ENCODE measurements at places on chromosomes 1 and 21.

DNA sequence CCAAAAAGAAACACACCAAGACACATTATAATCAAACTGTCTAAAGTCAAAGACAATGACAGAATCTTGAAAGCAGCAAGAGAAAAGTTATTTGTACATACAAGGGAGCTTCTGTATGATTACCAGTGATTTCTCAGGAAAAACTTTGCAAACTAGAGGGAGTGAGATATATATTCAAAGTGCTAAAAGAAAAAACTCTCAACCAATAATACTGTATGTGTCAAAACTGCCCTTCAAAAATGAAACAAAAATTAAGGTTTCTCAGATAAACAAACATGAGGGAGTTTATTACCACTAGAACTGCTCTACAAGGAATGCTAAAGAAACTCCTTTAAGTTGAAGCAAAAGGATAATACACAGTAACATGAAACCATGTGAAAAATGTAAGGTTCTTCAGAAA is 79.4 kb downstream of the LBR start:
- no peak for DNase-seq

- no peak for DNase-seq
Measured at GRCh38 chr1:109644670-109645069, 11.2 kb upstream of the GSTM4 start.

DNA sequence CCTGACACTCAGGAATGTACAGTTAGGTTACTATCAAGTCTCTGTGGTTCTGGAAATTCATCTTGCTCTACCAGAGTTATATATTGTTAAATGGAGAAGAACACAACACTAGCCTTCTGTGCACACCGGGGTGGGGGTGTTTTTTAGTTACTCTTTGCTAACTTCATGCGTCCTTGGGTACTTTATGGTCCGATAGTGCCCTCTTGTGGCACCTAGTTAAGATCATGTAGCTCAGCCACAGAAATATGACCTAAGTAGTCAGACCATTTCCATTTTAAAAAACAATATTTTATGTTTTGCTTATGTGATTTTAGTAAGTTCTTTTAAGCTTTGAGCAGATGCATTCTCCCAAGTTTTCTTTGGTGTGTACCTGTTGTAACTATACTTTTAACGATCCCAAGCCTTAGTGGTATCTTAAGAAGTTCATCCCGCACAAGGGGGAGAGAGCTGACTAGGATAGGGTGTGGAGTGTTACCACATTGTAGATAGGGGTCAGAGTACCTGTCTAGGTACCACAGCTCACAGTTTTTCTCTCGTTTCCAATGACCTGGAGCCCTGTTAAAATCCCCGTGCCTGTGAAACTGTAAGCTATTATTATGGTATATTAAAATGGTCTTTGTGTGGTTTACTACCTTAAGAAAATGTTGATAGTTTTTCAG is 20.6 kb upstream of the SH3D21 start:
- DNase-seq, result peak; percentile 75

DNA sequence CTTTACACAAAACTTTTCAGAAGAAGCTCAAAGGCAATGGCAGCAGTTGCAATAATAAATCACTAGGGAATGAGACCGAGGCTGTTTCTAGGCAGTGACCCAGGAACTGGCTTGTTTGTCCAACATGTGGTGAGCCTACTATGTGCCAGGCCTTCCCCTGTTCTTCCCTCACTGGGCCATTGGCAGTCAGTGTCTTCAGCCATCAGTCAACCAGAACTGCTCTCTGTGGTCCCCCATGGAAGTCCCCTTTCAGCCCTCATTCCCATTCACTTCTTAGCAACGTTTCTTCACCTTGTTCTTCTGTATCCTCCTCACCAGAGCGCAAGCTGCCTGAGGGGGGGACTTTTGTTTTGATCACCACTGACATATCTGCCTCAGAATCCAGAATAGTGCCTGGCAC is 274.1 kb downstream of the RRAGC start:
- no peak for DNase-seq

GRCh38 chr1:183212870-183213269 is 26.8 kb downstream of the LAMC2 start:
- DNase-seq, result no peak

GRCh38 chr1:211752317-211752716 is 76.9 kb upstream of the NEK2 start:
- no peak for DNase-seq

GRCh38 chr1:150194381-150195031 is 41.4 kb downstream of the ANP32E start:
- DNase-seq, result no peak

DNA sequence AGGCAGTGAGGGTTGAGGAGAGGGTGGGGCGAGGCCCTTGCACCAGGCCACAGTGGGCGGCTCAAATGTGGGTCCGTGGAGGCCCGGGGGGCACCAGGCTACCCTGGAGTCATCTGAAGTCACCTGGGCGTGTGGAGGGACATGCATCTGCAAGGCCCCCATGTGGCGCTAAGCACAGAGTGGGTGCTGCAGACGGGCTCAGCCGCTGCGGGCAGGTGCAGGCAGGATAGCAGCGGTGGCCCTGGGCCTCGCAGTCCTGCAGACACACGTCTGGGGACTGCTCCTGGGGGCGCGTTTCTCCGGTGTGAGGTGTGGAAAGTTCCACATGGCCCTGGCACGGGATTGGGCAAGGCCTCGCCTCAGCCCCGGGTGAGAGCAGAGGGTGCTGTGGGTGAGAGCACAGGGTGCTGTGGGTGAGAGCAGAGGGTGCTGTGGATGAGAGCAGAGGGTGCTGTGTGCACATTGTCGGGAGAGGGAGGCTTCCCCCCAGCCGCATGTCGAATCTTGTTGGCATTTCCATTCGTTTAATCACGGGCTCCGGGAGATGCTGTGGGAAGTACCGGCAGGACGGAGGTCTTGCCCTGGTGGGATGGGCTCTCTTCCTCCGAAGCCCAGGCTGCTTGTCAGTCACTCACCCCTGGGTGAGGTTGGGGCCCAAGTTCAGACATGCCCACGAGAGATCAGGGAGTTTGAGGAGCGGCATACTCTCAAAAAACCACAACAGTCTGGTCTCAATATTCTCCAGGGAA is 46.5 kb downstream of the TP73 start:
- DNase-seq, result no peak

DNA sequence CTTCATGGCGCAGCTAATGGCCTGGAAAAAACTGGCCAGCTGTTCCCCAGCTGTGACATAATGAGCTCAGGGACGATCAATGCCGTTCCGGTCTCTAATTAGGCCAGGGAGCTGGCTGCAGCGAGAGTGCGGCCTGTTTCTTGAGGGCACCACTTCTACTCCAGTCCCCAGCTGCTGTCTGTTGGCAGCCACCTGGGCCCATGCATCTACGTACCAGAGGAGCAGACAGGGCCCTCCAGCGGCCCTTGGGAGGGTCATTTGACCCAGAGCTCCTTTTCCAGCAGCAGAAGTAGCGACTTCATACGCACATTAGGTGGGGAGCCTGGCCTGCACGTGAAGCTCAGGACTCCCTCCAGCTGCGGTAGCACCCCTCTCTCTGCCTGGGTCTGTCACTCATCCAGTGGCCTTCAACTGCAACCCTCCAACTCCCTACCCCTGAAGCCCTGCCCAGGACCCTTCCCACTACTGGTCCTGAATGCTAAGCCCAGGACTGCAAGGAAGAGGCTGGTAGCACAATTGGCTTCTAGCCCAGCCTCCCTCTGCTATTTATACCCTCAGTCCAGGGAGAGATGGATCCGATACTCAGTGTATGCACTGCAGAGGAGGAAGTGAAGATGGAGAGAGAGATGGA is 9.1 kb upstream of the GPR61 start:
- DNase-seq, result no peak

DNA sequence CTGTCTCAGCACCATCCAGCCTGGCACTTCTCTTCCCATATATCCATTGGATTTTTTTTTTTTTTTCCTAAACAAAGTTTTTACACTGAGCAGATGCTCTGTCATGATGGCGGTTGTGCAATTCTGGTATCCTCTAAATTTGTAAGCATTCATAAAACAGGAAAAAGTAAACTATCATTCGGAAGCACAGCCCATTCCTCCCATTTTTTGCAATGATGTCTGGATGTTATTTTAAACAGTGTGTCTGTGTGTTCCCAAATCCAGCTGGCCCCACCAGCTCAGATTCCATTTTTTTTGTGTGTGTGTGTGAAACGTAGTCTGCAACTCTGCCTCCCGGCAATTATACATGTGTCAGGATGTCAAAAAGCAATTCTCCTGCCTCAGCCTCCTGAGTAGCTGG is 33.5 kb downstream of the PDPN start:
- no peak for DNase-seq

DNA sequence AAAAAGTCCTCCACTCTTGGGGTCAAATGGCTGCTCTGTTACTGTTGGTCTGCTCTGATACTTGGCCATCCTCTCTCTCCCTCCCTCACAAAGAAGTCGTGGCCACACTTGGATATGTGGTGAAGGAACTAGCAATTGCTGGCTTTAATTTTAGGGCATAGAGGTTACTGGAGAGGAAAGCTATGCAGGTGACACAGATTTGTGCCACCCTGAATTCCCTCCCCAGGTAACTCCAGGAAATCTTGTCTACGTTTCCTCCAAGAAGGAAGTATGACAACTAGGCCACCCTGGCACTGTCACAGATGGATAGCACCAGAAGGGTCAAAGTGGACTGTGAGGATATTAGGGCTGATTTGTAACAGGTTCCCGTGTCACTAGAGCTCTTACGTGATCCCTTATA is 36.0 kb downstream of the XCL2 start:
- DNase-seq, result no peak

DNA sequence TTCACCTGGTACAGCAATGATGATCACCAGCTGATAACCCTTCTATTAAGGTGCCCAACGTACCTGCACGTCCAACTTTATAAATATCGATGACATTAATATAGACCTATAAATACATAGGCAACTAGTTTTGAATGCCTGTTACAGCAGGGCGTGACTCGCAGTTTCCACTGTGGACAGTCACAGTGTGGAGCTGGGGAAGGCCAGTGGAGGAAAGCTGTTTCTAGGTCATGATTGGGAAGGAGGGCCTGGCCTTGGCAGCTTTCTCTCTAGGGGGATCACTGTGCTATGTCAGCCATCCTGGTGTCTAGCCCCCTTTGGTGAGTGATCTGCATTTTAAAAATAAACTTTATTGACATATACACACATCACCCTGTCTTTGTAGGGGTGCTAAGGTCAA is 4.4 kb upstream of the PRDM15 start:
- no peak for DNase-seq

GRCh38 chr1:159591981-159592380 is 4.4 kb downstream of the APCS start:
- DNase-seq, result no peak

DNA sequence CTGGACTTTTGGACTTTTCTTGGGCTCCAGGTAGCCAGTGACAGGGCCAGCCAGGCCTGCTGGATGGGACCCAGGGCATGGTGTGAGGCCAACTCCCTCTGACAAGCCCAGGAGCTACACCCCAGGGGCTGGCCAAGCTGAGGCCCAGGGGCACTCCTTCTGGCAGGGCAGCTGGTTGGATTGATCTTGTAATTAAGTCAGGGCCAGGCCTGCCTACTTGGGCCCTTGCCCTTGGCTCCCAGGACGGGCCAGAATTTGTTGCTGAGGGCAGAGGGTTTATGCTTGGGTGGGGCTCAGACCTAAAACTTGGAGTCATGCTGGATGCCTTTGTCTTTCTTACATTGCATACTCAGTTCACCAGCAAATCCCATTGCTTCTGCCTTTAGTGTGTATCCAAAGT is 20.7 kb downstream of the KCNA2 start:
- DNase-seq, result no peak

DNA sequence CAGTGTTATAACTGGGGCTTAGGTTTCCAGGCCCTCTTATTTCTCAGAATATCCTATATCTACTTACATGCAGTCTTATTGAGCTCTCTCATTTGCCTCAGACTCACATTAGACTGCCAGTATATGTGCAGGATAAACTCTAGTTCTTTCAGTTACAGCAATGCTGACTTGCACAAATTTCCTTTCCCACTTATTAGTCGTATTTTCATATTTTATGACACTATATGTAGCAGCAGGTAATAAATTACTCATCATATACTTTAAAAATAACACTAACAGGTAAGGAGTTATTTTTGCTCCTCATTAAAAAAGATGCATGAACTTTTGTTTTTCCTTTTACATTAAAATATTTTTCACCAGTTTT is 65.7 kb downstream of the GADD45A start:
- DNase-seq, result no peak

GRCh38 chr1:109391626-109392025 is 6.1 kb downstream of the SORT1 start:
- no peak for DNase-seq

DNA sequence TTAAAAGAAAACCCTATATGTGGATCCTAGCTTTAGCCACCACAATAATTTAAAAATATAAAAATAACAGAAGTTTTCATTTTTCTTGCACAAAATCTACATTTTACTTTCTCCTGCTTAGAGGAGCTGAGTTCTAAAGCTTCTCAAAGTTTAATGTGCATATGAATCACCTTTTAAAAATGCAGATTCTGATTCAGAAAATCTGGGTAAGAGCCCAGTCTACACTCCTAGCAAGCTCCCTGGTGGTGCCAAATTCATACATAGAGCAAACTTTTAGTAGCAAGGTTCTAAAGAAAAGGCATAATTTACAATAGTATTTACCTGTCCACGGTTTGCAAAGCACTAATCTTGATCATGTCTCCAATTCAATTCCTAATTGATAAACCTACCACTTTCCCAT is 19.3 kb downstream of the RSBN1 start:
- no peak for DNase-seq

GRCh38 chr1:7808253-7808844 is 24.3 kb downstream of the PER3 start:
- DNase-seq, result peak; percentile 6

GRCh38 chr1:62229932-62230331 is 35.3 kb downstream of the L1TD1 start:
- DNase-seq, result no peak

GRCh38 chr1:15948595-15949452 is 27.1 kb downstream of the ZBTB17 start:
- peak; percentile 90 for DNase-seq

DNA sequence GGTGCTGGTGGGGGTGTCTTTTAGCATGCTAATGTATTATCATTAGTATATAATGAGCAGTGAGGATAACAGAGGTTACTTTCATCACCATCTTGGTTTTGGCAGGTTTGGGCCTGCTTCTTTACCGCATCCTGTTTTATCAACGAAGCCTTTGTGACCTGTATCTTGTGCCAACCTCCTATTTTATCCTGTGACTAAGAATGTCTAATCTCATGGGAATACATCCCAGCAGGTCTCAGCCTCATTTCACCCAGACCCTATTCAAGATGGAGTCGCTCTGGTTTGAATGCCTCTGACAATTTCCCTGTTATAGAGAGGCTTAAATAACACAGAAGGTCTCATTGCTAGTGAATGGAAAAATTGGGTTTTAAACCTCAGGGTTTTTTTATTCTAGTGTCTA is 300.8 kb upstream of the PROX1 start:
- DNase-seq, result no peak
